ENCODE measurements at places on chromosomes 6 and 20.

GRCh38 chr6:39357998-39358686 is 35.6 kb upstream of the KCNK16 start:
- no peak for DNase-seq

- no peak for DNase-seq
These were observed 44.3 kb downstream of the CNKSR3 start for GRCh38 chr6:154466139-154466538.

DNA sequence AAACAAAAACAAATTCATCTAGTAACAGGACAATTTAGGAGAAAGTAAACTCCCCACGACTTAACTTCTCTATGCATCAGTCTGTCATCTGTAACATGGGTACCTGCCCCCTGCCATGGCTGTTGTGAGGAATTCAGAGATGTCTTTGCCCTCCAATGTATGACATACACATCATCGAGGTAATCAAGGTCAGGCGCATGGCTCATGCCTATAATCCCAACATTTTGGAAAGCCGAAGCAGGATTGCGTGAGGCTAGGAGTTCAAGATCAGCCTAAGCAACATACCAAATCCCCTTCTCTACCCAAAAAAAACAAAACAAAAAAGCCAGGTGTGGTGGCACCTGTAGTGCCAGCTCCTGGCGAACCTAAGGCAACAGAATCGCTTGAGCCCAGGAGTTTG is 9.0 kb downstream of the EEF1A1 start:
- DNase-seq, result no peak

- no peak for DNase-seq
These were observed 205.9 kb downstream of the HACE1 start for GRCh38 chr6:104653781-104654180.

GRCh38 chr20:48440916-48441315 is 386.9 kb downstream of the PREX1 start:
- no peak for DNase-seq

GRCh38 chr6:83505356-83505755 is 7.0 kb upstream of the PRSS35 start:
- DNase-seq, result no peak

GRCh38 chr6:71292001-71292400 is 3.4 kb downstream of the OGFRL1 start:
- no peak for DNase-seq

GRCh38 chr6:84434550-84434949 is 207.1 kb upstream of the CEP162 start:
- DNase-seq, result no peak

- DNase-seq, result no peak
These were observed 13.0 kb downstream of the TMEM181 start for GRCh38 chr6:158572653-158573541.

- DNase-seq, result no peak
These were observed 761.2 kb downstream of the TENT5A start for GRCh38 chr6:80991316-80991715.

DNA sequence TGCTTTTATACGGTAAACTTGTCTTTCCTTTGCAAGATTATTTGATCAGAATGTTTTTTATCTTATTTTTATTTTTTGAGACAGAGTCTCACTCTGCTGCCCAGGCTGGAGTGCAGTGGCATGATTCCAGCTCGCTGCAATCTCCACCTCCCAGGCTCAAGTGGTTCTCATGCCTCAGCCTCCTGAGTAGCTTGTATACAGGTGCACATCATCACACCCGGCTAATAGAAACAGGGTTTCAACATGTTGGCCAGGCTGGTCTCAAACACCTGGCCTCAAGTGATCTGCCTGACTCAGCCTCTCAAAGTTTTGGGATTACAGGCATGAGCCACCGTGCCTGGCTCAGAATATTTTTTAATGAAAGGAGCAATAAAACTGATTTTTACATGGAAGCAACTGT is 8.9 kb upstream of the LPIN3 start:
- DNase-seq, result no peak

DNA sequence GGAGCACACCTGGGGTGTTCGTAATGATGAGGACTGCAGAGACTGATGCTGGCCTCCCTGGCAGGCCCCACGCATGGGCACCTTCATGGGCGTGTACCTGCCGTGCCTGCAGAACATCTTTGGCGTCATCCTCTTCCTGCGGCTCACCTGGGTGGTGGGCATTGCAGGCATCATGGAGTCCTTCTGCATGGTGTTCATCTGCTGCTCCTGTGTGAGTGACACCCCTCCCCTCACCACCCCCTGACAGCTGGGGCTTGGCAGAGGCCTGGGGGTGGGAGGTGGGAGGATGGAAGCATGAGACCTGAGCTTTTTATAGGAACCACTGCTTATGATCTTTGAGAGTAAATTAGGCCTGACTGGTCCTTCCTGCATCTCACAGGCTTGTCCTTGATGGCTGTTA is 6.7 kb downstream of the SLC12A5 start:
- no peak for DNase-seq

- no peak for DNase-seq
These were observed 1.0 kb downstream of the TOMM34 start for GRCh38 chr20:44959082-44959637.

Measured in CD4-positive, alpha-beta T cell treated with Interleukin-2 at 100 ng/mL for 4 hours (primary cell).